ENCODE measurements at places on chromosomes 11 and 22.
A peak's percentile ranks its signal among the peaks of the same experiment; 100 is the strongest.

DNA sequence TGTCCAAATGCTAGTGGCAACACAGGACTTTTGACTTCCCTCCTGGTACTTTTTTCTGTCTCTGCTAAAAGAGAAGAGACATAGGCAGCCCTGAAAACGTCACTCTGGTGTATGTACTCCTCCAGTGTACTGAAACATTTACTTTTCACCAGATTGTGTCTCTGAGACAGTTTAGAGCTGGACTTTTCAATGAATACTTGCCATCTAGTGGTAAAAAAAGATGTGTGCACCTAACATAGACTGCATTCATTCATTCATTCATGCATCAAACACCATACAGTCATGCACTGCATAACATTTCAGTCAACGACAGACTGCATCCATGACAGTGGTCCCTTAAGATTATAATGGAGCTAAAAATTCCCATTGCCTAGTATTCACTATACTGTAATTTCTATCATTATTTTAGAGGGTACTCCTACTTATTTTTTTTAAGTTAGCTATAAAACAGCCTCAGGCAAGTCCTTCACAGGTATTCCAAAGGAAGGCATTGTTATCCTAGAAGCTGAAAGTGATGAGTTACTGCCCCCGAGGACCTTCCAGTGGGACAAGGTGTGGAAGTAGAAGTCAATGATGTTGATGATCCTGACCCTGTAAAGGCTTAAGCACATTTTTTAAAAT, 186.2 kb downstream of the SPON1 start:
- peak; percentile 57 for DNase-seq

- DNase-seq = peak; percentile 56
Measured at GRCh38 chr11:126354631-126355323, 709 bp upstream of the ST3GAL4 start.

DNA sequence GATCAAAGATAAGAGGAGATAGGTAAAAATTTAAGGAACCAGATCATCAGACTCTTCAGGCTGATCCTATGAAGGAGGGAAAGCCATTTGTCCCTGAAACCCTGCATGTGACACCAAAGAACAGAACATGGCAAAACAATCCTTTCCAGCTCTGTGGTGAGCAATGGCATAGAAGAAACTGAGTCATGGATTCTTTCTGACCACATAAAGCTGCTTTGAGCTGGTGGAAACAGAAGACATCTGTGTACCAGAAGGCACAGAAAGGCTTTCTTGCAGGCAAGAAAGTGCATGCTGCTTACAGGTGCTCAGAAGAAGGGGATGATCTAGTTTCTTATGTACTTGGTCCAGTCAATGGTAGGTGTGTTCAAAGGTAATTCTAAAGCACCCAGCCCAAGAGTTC, 45.0 kb upstream of the APOA1 start:
- DNase-seq = no peak

- DNase-seq = no peak
Measured at GRCh38 chr22:49791682-49792081, 36.0 kb downstream of the BRD1 start.

DNA sequence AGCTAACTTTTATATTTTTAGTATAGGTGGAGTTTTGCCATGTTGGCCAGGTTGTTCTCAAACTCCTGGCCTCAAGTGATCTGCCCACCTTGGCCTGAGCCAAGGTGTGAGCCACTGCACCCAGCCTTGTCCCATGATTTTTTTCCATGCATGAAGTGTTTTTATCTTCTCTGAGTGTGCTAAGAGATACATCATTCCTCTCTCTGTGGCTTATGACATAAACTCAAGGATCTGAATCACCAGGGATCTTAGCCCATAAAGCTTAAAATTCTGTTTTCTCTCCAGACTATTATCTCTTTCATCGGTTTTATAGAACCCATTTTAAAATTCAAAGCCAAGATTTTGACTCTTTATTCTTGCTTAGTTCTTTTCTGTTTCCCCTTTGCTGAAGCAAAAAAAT, 48.4 kb upstream of the C11orf58 start:
- DNase-seq = no peak

- peak; percentile 31 for DNase-seq
Measured at GRCh38 chr11:95108159-95108611, 18.5 kb downstream of the ENDOD1 start.

DNA sequence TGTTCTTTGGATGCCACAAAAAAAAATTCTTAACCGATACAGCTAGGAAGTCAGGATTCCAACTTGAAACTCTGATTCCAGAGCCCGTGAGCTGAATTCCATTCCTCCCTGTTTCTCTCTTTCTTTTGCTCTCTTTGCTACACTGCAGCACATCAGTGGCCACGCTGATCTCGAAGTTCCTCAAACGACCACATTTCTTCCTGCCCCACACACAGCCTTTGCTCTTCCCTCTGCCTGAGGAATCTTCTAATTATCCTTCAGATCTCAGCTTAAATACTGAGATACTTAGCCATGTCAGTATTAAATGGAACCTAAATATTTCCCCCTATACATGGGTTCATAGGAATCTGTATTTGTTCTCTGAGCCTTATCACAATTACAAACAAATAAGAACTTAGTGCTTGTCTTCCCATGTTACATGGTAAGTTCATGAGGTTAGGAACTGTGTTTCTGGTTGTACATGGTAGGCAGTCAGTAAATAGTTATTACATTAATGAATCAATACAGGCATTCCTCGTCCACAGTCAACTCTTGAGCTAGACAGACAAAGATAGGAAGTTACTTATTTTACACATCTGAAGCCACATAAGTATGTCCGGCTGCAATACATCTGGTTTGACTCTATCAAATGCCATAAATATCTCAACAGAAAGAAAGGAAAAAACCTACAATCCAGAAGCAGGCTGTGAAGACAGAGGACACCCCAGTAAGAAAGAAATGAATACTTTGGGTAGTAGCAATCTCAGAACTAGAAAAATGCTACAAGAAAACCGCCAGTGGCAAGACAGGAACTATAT, 86.6 kb downstream of the MAML2 start:
- peak; percentile 45 for DNase-seq

DNA sequence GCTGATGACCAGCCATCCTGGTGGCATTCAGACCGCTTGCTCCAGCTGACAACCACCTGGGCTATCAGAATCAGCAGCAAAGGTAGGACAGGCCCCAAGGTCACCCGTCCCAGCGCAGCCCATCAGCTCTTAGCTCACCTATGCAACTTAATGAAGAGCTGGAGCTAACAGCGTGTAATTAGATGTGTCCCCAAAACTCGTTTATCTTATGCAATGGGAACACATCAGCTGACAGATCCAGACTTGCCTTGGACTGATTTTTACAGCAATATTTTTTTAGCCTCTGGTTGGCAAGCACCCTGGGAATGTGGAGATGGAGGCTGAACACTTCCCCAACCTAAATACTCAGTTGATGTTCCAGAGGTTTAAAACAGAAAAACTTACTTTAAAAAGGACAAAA, 76.0 kb downstream of the PACSIN2 start:
- no peak for DNase-seq

DNA sequence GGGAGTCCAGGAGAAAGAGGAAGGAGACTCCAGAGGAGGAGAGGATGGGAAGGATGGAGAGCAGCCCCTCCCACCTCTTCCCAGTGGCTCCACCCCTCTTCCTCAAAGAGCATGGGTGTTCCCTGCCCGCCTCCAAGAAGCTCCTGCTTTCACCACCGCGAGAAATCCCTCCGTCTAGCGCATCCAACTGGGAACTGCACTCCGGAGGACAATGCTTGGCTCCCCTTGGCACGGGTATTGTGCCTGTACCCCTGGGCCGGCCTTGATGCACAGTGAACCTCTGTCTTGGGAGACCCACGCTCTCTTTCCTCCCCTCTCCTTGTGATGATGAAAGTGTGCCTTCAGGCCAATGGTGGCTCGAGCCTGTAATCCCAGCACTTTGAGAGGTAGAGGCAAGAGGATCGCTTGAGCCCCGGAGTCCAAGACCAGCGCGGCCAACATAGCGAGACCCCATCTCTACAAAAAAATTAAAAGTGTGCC, 14.9 kb upstream of the ADA2 start:
- no peak for DNase-seq

- DNase-seq = no peak
Measured at GRCh38 chr11:790721-791564, 1.1 kb upstream of the CEND1 start.

GRCh38 chr11:13486926-13487660, 8.7 kb downstream of the PTH start:
- DNase-seq = peak; percentile 75

GRCh38 chr11:79249295-79249993, 191.4 kb downstream of the TENM4 start:
- no peak for DNase-seq

GRCh38 chr11:124934862-124935547, 842 bp downstream of the HEPACAM start:
- DNase-seq = no peak

DNA sequence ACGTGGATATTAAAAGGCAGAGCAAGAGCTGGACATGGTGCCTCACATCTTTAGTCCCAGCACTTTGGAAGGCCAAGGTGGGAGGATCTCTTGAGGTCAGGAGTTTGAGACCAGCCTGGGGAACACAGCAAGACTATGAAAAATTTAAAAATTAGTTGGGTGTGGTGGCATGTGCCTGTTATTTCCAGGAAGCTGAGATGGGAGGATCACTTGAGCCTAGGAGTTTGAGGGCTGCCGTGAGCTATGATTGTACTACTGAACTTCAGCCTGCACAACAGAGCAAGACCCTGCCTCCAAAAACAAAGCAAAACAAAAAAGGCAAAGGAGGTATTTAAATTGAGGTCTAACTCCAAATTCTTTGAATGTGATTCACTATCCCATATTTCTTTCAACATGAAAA, 23.5 kb downstream of the RDX start:
- DNase-seq = no peak
